ENCODE measurements at places on chromosomes 4 and X.

DNA sequence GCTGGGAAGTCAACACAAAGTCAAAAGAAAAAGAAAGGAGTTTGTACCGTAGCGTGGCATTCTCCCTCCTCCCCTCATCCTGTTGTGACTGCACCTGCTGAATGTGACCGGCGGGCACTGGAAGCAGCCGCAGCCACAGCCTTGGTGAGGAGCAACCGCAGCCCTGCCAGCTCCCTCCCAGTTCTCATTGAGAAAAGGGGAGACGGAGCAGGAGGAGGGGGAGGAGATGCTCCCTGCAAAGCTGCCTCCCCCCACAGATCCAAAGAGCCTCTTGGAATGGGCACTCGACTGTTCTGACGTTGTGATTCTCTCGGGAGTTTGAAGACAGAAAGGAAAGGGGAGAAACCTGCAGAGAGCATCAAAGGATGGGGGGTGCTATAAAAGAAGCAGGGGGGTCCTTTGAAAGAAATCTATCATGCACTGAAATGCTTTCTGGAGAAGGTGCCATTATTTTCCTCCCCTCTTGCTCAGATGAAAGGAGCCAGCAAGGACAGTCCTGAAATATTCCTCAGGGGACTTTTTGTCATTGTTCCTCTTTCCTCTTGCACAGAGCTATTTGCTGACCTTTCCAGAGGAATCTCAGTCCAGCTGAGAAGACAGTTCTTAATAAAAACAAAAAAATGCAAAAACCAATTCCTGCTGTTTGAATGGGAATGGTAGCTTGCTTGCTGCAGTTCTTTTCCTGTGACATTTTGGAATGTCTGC is 429.7 kb downstream of the MAPK10 start:
- no peak overlapping the region for H3K4me3 ChIP-seq
- H3K4me1 ChIP-seq, result no peaks in the 10 kb centered on the region
- H3K27me3 ChIP-seq, result no peaks in the 10 kb centered on the region
- DNase-seq, result no peak
- H3K36me3 ChIP-seq, result no peaks in the 10 kb centered on the region
- H3K27ac ChIP-seq, result no peak overlapping the region

GRCh38 chrX:143683486-143683885 is 37.1 kb downstream of the SPANXN2 start:
- no peak overlapping the region for H3K27ac ChIP-seq
- H3K27me3 ChIP-seq, result no peaks in the 10 kb centered on the region
- no peak for DNase-seq
- H3K4me3 ChIP-seq, result no peak overlapping the region
- no peaks in the 10 kb centered on the region for H3K4me1 ChIP-seq
- H3K36me3 ChIP-seq, result no peaks in the 10 kb centered on the region

DNA sequence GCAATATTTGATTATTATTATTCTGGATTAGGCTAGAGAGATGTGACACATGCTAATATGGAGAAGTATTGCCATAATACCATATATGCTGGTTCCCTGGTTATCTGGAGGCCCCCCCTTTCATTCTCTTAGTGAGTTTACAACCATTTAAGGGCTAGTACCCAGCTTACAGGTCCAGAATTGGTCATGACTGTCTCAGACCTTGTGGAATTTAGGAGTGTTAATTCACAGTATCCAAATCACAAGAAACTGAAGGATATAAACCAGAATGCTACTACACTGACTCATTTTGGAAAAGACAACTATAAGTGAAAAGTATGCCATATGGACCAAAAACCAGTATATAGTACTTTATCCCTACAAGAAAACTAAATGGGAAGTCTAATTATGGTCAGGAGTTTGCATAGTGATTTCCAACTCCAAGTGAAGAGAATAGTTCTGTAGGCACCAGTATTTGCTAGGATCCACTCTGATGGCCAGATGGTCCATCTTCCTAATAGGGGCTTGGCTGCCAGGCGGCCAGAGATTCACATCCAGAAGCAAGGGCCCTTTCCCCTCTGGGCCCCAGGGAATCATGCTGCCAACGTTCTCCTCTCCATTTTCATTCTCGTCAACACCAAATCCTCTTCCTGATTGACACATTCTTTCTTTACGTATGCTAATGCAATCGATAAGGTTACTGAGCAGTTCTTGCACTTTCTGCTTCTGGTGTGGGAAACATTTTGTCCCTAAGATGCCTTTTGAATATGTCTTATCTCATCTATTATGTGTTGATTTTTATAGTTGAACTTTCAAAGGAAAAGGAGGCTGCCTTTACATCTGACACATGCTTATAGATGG is 123.6 kb downstream of the SHROOM3 start:
- DNase-seq, result no peak
- H3K4me1 ChIP-seq, result peaks cover 5% of the 10 kb centered on the region
- H3K36me3 ChIP-seq, result no peaks in the 10 kb centered on the region
- H3K4me3 ChIP-seq, result no peak overlapping the region
- H3K27me3 ChIP-seq, result peaks cover 4% of the 10 kb centered on the region

GRCh38 chr4:176238826-176239225 is 30.2 kb downstream of the ASB5 start:
- H3K4me3 ChIP-seq, result no peak overlapping the region
- H3K27me3 ChIP-seq, result peaks cover 4% of the 10 kb centered on the region
- H3K4me1 ChIP-seq, result no peaks in the 10 kb centered on the region
- no peak overlapping the region for H3K27ac ChIP-seq
- no peak for DNase-seq
- H3K36me3 ChIP-seq, result no peaks in the 10 kb centered on the region

- no peaks in the 10 kb centered on the region for H3K27me3 ChIP-seq
- DNase-seq, result peak; percentile 27
- H3K36me3 ChIP-seq, result no peaks in the 10 kb centered on the region
- no peak overlapping the region for H3K4me3 ChIP-seq
These were observed 106.8 kb upstream of the NKX1-1 start for GRCh38 chr4:1512738-1513660.

All from activated T-helper 1 cell treated with anti-CD3 and anti-CD28 coated beads, Interleukin-12 subunit alpha, Interleukin-12 subunit beta, Interleukin-2, Interleukin-4 antibody, amounts not matched to agents 30 ng/mL and 10 ng/mL and 1 ng/mL, durations not matched to agents 14 hours and 24 hours and 36 hours (primary cell).